NCI-H2171 (cell line): ENCODE measurements at places on chromosomes 1 and 21.
A peak's percentile ranks its signal among the peaks of the same experiment; 100 is the strongest.

DNA sequence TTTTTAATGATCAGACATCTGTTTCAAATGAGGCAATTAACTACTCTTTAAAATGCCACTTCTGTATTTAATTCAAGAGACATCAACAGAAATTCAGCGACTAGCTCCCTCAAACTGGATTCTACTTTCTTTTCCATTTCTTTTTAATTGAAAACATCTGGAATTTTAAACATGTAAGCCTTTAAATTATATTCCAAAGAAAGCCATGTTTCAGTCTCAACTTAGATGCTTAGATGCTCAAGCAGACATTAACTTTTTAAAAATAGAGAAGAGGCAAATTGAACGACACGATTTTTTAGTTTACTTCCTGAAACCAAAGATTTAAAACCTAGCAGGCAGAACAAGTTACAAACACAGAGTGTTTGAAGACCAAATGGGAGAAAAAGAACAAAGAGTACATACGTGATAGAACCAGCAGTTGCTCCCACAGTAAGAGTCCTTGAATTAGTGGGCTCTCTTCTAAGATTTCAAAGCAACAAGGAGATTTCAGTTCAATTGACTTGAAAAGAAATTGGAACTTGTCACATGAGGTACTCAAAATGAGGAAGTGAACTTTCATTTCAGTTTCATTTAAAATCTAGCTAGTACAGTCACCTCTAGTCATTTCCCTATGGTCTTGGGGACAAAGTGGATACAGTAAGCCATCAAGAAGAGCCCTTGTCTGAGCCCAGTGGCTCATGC is at the start of gene CTSS:
CTSS (minus strand) TSS at position 483 of the 681 bp plus-strand sequence. CDS start 1,015 bp downstream, outside the sequence.
- DNase-seq: no peak

- peak; percentile 66 for DNase-seq
These were observed 3.6 kb upstream of the SETDB1 start for GRCh38 chr1:150922519-150922975.

- no peak for DNase-seq
These were observed 149.5 kb downstream of the GABPA start for GRCh38 chr21:25884311-25884710.

DNA sequence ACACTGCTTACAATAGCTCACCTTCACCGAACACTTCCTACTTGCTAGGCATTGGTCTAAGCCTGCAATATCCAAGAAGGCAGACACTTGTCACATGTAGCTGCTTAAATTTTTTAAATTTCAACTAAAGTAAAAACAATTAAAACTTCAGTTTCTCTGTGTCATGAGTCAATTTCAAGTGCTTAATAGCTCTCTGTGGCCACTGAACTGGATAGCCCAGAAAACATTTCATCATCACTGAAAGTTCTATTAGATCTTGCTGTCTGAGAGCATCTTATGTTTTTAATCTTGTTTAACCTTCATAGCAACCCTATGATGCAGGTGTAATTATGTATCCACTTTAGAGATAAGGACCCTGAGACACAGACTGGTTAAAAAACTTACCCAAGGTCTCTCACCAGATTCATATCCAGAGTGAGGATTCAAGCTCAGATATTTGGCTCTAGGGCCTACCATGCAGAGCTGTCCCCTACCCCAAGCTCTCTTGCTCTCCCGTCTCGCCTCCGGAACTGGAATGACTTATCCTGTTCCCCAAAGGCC is 2.6 kb upstream of the FCRL6 start:
- DNase-seq: no peak

DNA sequence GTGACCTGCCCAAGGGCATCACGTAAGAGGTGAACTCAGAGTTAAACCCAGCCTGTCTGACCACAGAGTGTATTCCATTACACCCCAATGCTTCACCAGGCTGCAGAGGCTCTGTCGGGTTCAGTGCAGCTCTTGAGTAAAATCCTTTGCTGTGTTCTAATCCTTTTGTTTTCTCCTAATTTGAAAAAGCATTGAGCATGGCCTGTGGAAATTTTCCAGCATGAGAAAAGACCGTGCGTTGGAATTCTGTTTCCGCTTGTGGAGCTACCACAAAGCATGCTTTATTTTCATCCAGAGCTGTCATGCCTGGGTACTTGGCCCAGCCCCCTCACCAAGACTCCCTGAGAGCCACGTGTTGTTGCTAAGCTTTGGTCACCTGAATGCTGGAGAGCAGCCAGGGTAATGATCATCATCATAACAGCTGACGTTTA is 317.6 kb downstream of the PRDM2 start:
- no peak for DNase-seq

GRCh38 chr1:29208442-29208841 is 22.3 kb downstream of the MECR start:
- no peak for DNase-seq
